A673 (cell line): ENCODE measurements at places on chromosomes 5 and 9. TPM values are rescaled to one million over a fixed set of nuclear protein-coding genes. Genes with fewer than 3 reads are reported as not detected.

DNA sequence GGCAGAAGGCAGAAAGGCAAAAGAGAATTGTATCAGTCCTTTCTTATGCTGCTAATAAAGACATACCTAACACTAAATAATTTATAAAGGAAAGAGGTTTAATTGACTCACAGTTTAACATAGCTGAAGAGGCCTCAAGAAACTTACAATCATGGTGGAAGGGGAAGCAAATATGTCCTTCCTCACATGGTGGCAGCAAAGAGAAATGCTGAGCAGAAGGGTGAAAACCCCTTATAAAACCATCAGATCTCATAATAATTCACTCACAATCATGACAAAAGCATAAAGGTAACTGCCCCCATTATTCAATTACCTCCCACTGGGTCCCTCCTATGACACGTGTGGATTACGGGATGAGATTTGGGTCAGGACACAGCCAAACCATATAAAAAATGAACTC lies 312.5 kb upstream of the PTGER4 start:
- peak; percentile 44 for DNase-seq

KIF20A gene
- total RNA-seq = 116 and 119 TPM in 2 replicates

CARD9 gene
- total RNA-seq = 4.8 and 5.4 TPM in 2 replicates

GRCh38 chr5:79256563-79256962 lies 20.6 kb downstream of the JMY start:
- no peak for DNase-seq

MARCHF3 gene
- total RNA-seq = 0.81 and 1.1 TPM in 2 replicates
